ENCODE measurements at places on chromosomes 6 and 20.

- DNase-seq = peak; percentile 45
Measured at GRCh38 chr6:54846857-54847674, 495 bp downstream of the FAM83B start.

- DNase-seq = peak; percentile 20
Measured at GRCh38 chr20:58719258-58719657, 26.7 kb downstream of the NPEPL1 start.

GRCh38 chr6:160955508-160956295, 35.9 kb upstream of the MAP3K4 start:
- no peak for DNase-seq

GRCh38 chr20:15196547-15197255, 859.3 kb upstream of the FLRT3 start:
- no peak for DNase-seq

GRCh38 chr6:31734821-31735406, 1.4 kb downstream of the CLIC1 start:
- peak; percentile 83 for DNase-seq

All from H9 (cell line).